Sciatic nerve (tissue), 2 donors: ENCODE measurements at places on chromosomes 3 and 15.

- no peak for DNase-seq
These were observed 10.3 kb downstream of the CAV3 start for GRCh38 chr3:8743911-8744310.

GRCh38 chr15:64623347-64623996, 151.9 kb downstream of the RBPMS2 start:
- DNase-seq: no peak

DNA sequence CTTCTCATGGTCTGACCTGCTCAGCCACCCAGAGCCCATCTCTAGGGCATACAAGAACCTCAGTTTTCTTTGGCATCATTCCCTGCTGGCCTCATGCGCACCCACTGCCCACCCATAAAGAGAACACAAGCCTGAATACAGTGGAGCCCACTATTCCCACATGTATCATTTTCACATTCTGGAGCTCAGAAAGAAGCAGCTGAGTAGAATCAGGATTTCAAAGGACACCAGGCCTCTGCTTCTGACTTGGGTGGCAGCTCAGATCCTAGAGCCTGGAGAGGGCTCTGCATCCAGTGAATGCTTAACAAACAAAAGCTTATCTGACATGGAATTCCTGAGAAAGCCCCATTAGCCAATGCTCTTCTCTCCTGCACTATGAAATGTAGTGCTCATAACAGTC, 34.7 kb downstream of the RBP2 start:
- no peak for DNase-seq

- no peak for DNase-seq
These were observed 330.2 kb downstream of the TIGIT start for GRCh38 chr3:114624047-114624445.

GRCh38 chr3:72102112-72102616, 317.2 kb upstream of the PROK2 start:
- DNase-seq: no peak

DNA sequence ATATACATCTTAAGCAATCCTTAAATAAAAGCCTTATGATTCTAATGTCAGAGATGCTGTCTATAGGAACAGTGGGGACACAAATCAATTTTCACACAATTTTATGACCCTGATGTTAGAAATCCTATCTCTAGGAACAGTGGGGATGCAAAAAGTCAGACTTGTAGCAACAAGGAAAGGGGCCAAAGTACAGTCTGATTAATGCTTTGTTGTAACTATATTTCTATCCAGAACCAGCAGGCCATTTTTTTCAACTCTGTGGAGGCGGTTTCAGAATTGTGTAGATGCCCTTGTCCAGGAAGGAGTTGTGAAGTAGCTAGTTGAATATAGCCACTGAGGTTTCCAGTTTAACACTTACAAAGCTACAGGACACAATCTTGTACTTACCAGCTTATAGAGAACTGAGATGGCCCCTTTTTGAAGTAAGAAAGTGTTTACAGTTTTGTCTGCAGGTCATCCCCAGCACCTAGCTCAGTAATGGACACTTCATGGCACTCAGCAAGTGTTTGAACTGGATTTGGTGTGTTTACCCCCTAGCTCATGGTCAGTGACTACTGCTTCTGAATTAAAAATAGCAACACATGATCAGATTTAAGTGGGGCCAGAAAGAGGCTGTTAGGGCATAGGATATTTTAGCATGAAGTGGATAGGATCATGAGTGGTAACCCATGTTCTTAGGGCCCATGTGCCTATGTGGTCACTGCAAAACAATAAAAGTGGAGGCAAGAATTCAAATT, 54.3 kb downstream of the RAB7A start:
- no peak for DNase-seq

GRCh38 chr3:95343228-95343627, 1280.4 kb downstream of the NSUN3 start:
- DNase-seq: no peak

GRCh38 chr3:132180337-132180791, 136.8 kb upstream of the ACP3 start:
- no peak for DNase-seq

GRCh38 chr3:99111235-99111634, 209.7 kb upstream of the DCBLD2 start:
- no peak for DNase-seq

- peak; percentile 88 for DNase-seq
These were observed 567 bp downstream of the PFN2 start for GRCh38 chr3:149969940-149970715.

GRCh38 chr3:50371133-50371685, 11.9 kb upstream of the TMEM115 start:
- no peak for DNase-seq

DNA sequence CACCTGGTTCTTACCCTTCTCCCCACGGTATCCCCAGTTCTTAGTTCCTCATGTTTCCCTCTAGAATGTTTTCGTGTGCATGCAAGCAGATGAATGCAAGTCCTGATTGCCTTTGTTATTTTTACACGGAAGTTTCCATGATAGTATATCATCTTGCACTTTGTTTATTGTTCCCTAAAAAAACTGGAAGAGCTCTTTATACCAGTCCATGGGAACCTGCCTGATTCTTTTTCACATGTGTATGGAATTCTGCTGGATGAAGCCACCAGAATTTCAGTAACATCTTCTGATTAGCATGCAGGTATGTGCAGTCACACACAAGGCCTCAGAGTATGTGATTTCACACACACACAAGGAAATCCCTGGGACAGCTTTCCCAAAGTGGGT, 16.0 kb upstream of the LRRK1 start:
- DNase-seq: no peak

DNA sequence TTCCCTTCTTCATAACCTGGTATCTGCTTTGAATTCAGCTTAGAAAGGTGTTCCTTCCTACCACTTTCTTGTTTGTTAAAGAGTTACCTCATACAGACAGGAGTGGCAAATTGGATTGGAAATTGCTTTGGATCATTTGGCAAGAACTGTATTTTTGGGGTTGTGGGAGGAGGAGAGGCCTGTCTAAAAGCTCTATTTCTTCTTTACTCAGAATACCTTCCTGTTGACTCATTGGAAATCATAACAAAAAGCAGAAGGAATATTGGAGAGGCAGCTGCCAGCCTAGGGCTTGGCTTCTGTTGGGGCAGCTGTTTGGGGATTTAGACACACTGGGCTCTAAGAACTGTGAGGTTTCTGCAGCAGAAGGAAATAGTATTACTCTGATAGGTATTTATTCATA, 14.2 kb downstream of the IQGAP1 start:
- no peak for DNase-seq

DNA sequence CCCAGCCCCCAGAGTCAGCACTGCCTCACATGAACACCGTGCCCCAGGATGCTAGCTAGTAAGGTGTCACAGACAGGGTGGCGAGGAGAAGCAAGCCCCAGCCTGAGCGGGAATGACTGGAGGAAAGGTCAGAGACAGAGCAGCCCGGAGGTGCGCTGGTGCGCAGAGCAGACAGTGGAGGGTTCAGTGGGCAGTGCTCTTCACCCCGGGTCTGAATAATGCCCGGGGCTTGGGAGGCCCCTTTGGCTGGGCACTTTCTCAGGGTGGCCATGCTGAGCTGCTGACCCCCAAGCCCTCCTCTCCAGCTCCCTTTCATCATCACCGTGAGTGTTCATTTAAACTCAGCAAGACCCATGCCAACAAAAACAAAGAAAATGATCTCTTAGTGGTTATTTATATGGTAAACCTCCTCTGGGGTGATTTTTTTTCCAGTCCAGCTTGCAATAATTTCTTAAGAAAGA, 110.8 kb downstream of the VGLL4 start:
- DNase-seq: no peak
